ENCODE measurements at places on chromosomes 3 and 15. TPM values are rescaled to one million over a fixed set of nuclear protein-coding genes. Genes with fewer than 3 reads are reported as not detected.

Gene IL20RB
- total RNA-seq: 0.53 TPM

Gene PTH1R
- 0.15 TPM for total RNA-seq

Gene GASK1A
- 0.94 TPM for total RNA-seq

Gene CLDN1
- 0.12 TPM for total RNA-seq

Gene ZIC4
- 0.08 TPM for total RNA-seq

Measured in smooth muscle cell of the coronary artery (primary cell).